ENCODE measurements at places on chromosomes 3 and 15.
A peak's percentile ranks its signal among the peaks of the same experiment; 100 is the strongest.

- DNase-seq = peak; percentile 47
Observed at GRCh38 chr3:54826251-54826691, 101.6 kb downstream of the LRTM1 start.

DNA sequence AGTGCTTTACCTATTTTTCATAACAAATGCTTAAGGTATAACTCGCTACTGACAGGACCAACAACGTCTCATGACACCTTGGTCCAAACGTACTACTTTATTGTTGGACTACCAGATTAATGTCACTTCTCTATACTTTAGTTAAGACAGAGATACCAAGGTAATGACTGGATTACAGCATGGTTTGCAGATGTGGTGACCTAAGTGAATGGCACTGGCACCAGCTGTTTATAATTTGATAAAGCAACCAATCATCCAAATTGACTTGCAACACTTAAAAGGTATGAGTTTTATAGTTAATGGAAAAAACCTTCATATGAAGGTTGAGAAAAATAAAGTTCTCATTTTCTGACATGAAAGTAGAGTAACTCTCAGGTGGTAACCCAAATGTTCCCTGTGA is 209.0 kb downstream of the NEK10 start:
- no peak for DNase-seq

DNA sequence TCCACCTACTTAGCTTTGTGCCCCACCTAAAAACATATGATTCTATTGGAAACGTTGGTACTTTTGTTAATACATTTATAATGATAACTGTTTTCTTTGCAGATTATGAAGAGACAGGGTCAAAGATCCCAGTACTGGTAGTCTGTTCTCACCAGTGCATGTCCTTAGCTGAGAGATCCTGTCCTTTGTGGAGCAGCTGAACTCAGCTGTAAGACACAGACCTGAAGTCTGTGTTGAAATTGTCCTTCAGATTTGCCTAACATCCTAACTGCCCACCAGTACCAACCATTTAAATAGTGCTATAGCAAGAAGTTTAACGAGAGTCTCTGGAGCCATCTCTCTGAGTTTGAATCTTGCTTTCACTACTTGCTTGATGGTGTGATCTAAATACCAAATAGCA is 398.7 kb downstream of the FEZF2 start:
- no peak for DNase-seq

DNA sequence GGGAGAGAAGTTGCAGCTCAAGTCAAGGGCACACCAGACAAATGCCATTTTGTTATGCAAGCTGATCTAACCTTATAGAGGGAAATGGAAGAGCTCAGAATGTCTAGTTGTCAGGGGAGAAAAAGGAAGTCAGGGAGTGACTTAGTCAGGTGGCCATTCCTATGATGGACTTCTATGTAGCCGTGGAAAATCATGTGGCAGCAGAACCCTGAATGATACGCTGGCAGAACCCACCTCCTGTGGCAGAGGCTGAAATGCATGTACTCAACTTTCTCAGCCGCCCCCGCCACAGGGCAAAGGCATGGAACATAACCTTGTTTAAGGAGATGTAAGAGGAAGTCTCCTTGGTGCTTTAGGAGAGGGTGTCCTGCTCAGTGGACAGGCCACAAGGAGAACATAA is 37.7 kb upstream of the PARL start:
- no peak for DNase-seq

- DNase-seq = no peak
Observed at GRCh38 chr15:80789796-80790195, 10.6 kb downstream of the CEMIP start.

Measured in fibroblast of skin of left quadriceps (primary cell).